Tibial nerve (tissue), 4 donors: ENCODE measurements at places on chromosomes 16 and 17.

DNA sequence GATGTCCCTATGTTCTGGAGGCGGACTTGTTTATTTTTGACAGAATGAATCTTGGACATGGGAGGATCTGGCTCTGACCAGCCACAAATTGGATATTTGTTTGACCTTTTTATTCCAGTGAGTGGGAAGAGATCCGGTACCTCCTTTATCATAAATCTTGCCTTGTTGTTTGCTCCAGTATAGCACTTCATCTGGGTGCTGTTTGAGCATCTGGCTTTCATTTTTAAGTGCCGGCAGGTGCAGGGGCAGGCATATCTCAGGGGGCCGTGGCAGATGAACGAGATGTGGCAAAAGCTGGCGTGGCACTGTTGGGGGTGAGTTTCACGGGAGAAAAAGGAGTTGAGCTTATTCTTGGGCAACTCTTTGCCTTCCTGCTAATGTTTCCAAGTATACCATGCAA is 37.8 kb downstream of the MSI2 start:
- DNase-seq: no peak

GRCh38 chr17:16353317-16354174 is at the start of gene CENPV:
TSS of gene CENPV (minus strand) at chr17:16353469. CDS start at chr17:16353436, 33 bp downstream.
- DNase-seq: no peak

- DNase-seq: no peak
These were observed 3.7 kb upstream of the PER1 start for GRCh38 chr17:8155996-8156245.

GRCh38 chr16:86661706-86662105 is 83.4 kb downstream of the FOXL1 start:
- DNase-seq: no peak

- no peak for DNase-seq
These were observed 223.1 kb downstream of the SEC14L1 start for GRCh38 chr17:77363821-77364361.

DNA sequence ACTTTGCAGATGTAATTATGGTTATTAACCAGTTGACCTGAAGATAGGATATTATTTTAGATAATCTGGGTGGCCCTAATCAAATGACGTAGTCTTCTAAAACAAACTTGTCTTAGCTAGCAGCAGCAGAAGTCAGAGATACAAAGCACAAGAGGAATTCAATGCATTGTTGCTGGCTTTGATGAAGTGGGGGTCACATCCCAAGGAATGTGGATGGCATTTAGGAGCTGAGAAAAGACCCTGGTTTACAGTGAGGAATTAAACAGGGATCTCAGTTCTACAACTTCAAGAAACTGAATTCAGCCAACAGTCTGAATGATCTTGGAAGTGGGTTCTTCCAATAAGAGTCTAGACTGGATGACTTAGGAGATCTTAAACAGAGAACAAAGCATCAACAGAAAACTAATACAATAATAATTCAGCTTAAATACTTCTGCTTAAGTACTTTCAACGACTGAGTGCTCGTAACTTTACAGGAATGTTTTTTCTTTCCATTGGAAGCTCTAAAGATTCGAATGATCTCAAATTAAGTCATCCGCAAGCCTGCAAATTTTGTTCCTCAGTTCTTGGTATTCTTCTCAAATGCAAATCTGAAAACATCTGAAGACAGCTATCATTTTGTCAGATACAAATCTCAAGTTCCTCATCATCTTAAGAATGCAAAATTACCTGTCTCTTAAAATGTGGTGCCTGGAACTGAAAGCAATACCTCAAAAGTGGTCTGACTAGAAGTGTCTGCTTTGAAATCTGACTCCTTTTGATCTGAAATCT is 3.3 kb downstream of the C16orf46 start:
- DNase-seq: no peak

DNA sequence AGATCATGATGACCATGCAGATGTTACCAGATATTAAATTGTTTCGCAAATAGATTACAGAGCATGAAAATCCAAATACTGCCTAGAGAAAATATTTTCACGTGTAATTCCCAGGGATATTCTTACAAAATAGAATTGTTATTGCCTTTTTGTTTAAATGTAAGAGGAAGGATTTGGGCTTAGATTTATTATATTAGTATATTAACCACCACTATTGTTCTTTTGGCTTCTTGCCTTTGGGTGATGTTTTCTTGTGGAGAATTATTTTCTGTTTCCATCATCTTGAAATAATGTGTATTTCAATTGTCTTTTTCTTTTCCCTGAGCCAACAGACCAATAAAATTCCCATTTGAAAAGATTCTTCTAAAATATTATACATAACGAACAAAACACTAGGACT is 109.7 kb upstream of the NUDT7 start:
- no peak for DNase-seq

DNA sequence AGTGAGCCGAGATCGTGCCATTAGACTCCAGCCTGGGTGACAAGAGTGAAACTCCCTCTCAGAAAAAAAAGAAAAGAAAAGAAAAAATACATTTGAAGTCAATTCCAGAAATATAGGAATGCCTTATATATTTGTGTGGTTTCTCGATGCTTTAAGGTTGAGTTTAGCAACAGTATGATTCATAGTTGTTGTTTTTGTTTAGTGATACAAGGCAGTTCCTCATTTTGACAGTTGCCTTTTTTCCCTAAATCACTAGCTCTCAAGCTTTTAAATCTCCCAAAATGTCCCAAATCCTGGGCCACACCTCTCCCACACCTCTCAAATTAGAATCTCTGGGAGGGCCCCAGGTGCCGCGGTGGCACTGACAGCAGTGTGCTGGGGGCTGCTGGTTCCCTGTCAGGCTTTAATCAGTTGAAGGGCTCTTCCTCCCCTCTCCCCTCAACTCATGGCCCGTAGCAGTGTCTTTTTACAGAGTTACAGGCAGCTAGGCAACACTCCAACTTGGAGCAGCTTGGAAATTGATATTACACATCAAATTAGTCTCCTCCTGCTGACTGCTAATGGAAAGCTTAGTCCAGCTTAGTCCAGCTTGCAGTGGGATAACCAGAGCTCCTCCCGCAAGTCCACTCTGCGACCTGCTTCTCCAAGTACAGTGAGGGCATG is 58.4 kb downstream of the EPN2 start:
- DNase-seq: no peak

DNA sequence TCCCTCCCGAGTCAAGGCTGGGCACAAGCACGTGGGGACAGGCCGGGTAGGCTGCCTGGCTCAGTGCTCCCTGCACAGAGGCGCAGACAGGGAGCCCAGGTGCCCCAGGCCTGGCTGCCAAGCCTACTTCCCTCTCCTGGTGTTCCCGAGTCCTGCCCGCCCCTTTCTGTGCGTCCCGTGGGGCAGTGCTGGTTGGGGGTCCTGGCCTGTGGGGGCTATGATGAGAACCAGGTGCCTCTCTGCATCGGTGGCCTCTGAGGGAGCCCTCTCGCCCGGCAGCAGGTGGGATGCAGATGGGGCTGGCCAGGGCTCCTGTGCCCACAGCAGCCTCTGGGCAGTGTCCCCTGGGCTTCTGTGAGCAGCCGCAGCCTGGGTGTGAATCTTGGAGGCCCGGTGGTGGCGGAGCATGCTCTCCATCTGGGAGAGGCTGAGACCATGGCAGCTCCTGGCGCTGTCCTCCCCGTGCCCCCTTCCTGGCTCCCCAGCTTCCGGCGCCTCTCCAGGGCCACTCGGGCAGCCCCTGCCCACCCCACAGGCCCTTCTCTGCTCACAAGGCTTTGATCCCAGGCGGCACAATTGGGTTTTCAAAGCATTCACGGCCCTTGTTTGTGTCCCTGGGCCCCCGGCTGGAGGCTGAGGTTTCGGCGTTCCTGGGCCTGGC is 7.2 kb downstream of the CENPX start:
- no peak for DNase-seq

DNA sequence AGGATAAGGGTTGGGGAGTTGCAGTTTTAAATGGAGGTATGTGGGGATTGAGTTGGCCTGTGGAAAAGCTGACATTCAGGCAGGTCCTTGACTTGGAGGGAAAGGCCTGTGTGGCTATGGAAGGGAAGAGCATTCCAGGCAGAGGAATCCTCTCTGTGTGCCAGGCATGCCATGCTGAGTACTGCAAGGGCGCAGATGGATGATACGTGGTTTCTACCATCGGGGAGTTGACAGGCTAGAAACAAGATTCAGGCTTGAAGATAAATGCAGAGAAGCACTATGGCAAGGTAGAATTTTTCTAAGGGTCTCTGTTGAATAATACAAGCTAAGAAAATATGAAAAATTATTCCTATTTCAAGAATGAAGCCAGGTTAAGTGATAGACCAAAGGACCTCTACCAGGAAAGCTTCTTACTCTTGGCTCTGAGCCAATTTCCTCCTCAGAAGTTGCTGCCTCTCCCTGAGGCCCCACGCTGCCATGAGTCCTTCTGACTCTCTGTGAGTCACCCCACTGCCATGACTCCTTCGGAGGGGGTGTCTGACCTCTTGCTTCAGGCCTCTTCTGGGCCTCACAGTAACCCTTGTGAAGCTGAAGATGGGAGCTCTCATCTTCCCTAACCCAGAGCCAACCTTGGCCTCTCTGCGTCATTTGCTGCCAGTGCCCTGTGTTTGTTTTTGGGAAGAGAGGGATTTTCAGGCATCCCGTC is 75.8 kb downstream of the WNT3 start:
- no peak for DNase-seq
